NCI-H1092 (cell line): ENCODE measurements at places on chromosomes 11 and 22.

- peak; percentile 98 for DNase-seq
These were observed 233.4 kb downstream of the ST3GAL4 start for GRCh38 chr11:126588630-126589491.

DNA sequence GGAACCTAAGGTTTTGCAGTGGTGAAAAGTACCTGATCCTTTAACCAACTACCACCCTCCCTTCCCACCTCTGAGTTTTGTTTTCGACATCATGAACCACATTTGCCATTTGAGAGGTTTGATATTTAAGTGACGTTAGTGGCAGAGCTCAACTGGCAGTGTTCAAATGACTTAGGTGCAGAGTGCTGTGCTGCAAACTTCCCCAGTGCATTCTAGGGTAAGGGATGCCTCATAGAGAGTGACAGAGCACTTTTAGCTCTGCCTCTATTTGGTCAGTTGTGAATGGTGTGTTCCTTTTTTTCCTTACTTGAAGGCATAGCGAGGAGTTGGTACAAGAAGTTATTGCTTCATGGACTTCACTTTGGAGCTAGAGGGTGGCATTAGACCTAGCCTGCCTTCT, 9.4 kb downstream of the BMAL1 start:
- DNase-seq = no peak

DNA sequence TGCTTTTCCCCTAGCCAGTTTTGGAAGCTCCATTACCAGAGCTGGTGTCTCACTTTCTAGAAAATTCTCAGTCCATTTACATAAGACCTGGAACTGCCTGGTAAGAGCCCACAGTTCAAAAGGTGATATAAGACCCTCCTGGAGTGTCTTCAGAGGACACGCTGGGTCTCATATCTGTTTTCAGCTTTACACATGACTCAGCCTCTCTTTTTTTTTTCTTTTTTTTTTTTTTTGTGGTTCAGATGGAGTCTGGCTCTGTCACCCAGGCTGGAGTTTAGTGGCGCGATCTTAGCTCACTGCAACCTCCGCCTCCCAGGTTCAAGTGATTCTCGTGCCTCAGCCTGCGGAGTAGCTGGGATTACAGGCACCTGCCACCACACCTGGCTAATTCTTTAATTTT, 30.7 kb downstream of the WEE1 start:
- no peak for DNase-seq

- no peak for DNase-seq
These were observed 20.0 kb downstream of the POLR3H start for GRCh38 chr22:41524251-41524661.

- DNase-seq = no peak
These were observed 16.1 kb downstream of the DGCR2 start for GRCh38 chr22:19105867-19106802.

DNA sequence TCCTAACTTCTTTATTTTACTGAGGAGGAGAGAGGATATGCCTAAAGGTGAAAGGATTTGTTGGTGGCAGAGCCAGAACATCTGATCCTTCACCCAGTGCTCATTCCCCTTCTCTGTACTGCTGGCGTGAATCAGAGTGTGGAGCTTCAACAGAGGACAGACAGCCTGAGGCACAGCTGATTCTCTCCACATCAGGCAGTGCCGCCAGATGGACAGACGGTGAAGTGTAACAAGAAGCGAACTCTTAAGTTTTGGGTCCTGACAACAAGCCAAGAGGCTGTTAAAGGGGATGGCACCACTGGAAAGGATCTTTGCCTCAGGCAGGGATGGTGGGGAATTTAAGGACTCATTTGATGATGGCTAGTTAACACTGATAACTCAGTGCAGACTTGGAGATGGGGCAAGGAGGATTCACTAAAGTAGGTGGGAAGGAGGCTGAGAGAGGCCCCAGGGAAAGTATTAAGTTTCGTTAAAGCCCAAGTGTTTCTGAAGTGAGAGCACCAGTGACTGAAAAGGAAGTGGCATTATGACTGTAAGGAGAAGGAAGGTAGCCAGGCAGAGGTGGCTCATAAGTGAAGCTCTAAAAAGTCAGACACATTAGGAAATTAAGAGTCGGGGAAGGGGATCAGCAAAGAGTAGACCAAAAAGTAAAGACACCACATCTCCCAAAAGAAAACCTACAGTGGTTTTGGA, 81.3 kb downstream of the CLPB start:
- DNase-seq = no peak

DNA sequence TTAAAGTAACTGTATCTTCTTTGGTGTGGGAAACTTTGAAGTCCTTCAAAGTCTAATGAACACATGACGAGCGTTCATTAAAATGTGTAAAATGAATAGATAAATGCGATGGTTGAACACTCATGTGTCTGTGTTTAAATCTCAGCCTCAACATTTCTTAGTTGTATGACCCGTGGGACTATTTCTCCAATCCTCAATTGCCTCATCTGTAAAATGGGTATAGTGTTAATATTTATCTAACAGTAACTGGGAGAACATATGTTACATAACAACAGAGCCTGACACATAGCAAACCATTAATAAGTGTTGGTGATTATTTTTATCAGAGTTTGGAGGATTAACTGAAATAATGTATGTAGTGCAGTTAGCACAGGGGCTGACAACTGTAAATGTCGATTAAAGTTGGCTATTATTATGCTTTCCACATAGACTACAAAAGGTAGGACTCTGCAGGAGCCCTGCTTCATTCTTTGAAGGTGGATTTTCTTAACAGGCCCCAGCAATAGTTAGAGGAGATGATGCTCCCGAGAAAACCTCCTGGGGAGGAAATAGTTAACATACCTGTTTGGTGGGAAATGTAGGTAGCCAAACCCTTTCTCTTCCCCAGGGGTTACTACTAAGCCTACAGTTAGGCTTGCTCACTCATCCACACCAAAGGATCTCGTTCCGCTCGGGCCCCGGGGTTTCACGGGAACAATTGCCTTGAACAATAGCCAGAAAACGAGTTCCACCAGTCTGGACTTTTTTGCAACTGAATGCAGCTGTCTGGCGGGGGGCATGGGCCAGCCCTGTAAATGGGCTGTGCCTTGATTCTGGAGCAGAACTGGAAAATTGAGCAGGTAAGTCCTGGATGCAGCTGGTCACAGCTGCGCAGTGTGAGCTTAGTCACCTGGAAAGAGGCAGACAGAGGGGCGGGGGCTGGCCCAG, 133.4 kb downstream of the DBX1 start:
- DNase-seq = peak; percentile 36

- DNase-seq = peak; percentile 57
These were observed 80.1 kb downstream of the EMSY start for GRCh38 chr11:76524919-76525318.

DNA sequence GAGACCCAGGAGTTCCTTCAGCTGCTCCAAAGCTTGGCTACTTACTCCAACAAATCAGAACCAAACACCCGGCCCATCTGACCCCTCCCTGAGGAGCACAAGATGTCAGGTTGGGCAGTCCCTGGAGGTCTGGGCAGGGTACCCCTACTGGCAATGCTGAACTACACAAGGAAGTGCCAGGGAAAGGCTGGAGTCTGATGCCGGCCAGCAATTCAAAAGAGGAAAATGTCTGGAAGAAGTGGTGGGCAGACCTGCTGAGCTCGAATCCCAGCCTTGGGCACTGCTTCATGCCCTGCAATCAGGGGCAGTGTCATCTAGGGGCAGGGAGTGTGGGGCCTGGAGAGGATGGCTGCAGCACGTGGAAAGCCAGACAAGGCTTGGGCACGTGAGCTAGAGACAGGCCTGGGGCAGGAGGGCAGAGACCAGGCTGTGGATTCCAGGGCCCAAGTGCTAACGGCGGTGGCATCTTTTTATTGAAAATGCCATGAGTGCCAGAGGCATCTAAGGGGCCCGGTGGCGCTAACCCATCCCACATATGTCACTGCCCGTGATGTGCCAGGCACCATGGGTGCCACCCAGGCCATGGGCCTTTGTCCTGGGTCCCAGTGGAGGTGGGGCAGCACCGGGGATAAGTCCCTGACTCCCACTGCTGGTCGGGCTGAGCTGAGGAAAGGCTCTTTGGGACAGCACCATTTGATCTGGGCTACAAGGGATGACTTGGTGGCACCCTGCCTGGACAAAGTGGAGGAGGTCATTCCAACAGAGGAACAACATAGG, 97.9 kb upstream of the PITPNB start:
- DNase-seq = no peak

- no peak for DNase-seq
These were observed 72.8 kb upstream of the MYOD1 start for GRCh38 chr11:17646451-17647145.
